Pancreas (tissue), 10 donors: ENCODE measurements at places on chromosomes 16 and 17. TPM values are rescaled to one million over a fixed set of nuclear protein-coding genes. Genes with fewer than 3 reads are reported as not detected.

Gene ZG16
- 1.9 TPM for total RNA-seq

Gene ITGAX
- total RNA-seq: 0.79 TPM

GRCh38 chr17:80792373-80792781 is 199.3 kb upstream of the CHMP6 start:
- no peak overlapping the region for H3K27ac ChIP-seq
- no peaks in the 10 kb centered on the region for H3K4me1 ChIP-seq
- no peak for DNase-seq
- H3K4me3 ChIP-seq: no peak overlapping the region
- H3K27me3 ChIP-seq: no peaks in the 10 kb centered on the region

GRCh38 chr17:49585422-49586027 is 9.9 kb downstream of the NXPH3 start:
- no peaks in the 10 kb centered on the region for H3K4me1 ChIP-seq
- no peak overlapping the region for H3K4me3 ChIP-seq
- no peak overlapping the region for H3K27ac ChIP-seq
- no peaks in the 10 kb centered on the region for H3K27me3 ChIP-seq

DNA sequence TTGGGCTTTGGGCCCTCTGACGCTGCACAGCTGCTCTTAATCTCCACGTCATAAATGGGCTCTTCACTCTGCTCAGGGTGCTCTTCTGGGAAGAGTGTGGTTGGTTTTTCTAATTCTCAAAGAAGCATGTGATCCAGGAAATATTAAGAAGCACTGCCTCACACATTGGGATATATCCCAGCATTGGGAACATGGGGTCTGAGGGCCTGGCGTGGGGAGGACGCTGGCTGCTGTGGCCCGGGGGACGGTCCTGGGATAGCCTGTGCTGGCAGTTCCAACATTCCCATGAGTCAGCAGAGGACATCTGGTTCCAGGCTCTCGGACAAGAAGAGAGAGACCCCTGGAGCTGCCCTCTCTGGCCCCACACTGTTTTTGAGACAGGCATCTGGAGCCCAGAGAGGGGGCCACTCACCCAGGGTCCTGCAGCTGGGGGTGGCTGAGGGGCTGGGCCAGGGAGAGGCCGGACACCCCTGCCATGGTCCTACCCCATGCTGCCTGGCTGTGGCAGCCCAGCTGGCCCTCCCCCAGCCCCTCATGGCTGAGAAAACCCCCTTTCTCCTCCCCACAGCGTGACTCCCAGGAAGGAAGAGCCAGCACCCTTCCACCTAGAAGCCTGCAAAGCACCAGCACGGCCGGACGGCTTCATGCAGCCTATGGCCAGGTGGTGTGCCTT is 58.8 kb downstream of the NT5M start:
- no peak overlapping the region for H3K27ac ChIP-seq
- no peak overlapping the region for H3K4me3 ChIP-seq

DNA sequence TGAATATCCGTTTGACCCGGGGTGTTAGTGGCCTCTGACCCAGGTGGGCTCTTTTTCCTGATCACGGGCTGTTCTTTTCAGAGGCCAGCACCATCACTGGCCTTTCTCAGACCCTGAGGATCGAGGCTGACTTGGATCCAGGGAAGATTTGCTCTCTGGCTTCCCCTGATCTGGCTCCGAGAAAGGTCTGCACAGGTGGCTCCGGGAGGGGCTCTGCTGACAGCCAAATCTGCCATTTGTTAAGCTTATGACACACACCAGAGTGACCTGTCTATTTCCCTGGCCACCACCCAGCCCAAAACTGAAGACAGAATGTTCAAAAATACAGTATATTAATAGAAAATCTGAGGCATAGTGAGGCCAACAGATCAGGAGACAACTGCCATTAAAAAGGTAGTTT is 221.8 kb upstream of the TNRC6C start:
- H3K27me3 ChIP-seq: no peaks in the 10 kb centered on the region
- H3K36me3 ChIP-seq: no peaks in the 10 kb centered on the region
- no peaks in the 10 kb centered on the region for H3K4me1 ChIP-seq
- no peak overlapping the region for H3K4me3 ChIP-seq
- no peak overlapping the region for H3K27ac ChIP-seq
- DNase-seq: no peak
